GM13977 (cell line): ENCODE measurements at places on chromosomes 5 and 9.

DNA sequence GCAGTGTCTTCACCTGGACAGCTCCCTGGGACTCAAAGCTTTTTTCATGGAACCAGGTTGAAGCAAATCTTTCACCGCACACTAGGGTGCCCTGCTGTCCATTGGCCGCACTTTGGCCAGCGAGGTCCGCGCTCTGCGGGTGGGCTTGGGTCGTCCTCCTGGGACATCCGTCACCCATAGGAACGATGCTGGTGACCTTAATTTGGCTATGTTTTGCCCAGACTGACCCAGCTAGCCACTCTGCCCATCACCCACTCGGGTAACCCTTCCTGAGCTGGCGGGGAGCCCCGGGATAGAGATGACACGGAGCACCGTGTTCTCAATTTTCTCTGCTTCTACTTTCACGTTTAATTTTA is 25.9 kb downstream of the ZDHHC11B start:
- DNase-seq: no peak

DNA sequence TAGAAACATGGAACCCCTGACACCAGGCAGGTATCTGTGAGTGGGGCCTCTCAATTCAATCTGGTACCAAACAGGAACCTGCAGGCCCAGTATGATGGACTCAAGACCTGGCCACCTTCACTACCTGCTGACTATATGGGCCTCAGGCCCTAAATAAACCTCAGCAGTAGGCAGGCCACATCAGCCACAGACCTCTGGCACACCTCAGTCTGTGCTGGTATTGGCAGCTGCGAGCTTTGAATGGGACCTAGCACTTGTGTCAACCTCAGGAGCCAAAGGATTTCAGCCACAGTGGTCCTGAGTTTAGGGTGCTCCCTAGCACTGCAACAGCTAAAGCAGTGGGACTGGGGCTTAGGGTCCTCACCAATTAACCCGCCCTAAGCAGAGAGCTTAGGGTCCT is 325.5 kb downstream of the ZNF608 start:
- no peak for DNase-seq

DNA sequence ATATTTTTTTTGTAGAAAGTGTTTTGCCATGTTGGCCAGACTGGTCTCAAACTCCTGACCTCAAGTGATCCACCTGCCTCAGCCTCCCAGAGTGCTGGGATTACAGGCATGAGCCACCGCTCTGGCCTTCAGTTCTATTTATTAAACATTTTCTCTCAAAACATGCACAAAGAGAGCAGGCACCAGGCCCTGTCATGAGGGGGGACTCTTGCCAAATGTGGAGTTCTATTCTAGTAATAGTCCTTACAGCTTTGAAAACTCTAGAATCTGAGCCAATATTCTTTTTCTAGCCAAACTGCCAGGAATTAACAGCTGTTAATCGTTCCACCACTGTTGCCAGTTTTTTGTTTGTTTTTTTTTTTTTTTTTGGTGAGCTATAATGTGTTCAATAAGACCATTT is 124.6 kb downstream of the TARS1 start:
- DNase-seq: no peak

DNA sequence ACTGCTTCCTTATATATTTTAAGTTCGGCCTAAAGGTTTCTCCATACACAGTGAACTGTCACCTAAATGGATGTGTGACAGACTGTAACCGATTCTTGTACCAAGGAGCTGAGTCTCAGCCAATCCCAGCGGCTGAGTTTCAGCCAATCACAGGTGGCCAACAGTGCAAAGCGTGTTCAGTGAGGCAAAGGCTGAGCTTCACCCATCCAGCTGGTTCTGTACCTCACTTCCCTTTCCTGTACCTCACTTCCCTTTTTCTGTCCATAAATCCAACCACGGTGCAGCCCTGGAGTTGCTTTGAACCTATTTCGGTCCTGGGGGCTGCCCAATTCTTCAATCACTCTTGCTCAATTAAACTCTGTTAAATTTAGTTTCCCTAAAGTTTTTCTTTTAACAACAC is 15.7 kb upstream of the TBC1D9B start:
- DNase-seq: no peak

DNA sequence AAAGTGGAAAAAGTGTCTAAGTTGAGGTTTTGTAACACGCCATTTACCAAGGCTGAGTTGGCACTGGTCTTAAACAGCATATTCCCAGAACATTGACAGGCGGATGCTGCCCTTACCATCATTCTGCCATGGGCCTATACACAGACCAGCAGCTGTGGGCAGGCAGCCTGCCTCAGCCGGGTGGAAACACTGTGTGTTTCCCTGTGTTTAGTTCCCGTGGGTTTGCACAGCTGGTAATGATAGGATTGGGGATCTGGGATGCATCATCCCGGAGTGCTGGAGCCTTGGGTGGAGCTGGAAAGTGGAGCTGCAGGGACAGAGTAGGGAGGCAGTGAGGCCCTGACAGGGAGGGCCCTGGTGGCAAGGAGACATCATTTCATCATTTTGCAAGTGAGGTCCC is 5.5 kb upstream of the FGD3 start:
- DNase-seq: no peak

- no peak for DNase-seq
These were observed 388.5 kb downstream of the PSAT1 start for GRCh38 chr9:78685471-78685870.

GRCh38 chr9:73577848-73578247 is 426.2 kb downstream of the ANXA1 start:
- DNase-seq: no peak

- no peak for DNase-seq
These were observed 1497.8 kb downstream of the EFNA5 start for GRCh38 chr5:106172681-106173532.

DNA sequence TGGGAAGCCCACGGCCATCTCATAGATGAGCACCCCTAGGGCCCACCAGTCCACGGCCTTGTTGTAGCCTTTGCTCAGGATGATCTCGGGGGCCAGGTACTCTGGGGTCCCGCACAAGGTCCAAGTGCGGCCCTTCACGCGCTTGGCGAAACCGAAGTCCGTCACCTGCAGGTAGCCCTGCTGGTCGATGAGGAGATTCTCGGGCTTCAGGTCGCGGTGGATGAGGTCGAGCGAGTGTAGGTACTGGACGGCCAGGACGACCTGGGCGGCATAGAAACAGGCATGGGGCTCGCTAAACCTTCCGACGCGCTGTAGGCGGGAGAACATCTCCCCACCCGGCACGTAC is 558 bp downstream of the PRKACG start:
- no peak for DNase-seq

DNA sequence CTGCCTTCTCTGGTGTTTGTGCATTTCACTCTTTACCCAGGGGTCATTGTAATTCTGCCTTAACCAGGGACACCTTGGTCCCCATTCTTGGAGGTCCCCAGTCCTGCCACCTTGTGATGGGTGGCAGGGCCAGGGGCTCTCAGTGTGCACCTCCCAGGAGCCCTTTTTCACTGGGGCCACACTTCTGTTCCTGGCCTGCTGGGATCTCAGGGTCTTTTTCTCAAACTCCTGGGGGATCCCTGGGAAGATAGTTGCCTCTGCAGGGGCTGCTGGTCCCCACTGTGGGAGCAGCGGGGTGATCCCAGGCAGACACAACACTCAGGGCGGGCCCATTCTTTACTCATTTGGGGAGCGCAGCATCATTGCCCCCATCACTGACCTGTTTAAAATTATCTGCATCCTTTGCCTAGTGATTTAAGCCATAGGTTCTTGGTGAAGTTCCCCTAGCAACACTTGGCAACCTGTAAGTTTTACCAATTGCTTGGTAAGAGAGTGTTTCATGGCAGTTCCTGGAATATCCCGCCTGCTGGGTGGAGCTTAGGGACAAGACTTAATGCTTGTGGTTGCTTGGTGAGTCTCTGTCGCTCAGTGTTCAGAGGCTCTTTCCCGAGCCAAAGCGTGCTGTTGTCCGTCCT is 15.7 kb downstream of the PHF2 start:
- DNase-seq: no peak

DNA sequence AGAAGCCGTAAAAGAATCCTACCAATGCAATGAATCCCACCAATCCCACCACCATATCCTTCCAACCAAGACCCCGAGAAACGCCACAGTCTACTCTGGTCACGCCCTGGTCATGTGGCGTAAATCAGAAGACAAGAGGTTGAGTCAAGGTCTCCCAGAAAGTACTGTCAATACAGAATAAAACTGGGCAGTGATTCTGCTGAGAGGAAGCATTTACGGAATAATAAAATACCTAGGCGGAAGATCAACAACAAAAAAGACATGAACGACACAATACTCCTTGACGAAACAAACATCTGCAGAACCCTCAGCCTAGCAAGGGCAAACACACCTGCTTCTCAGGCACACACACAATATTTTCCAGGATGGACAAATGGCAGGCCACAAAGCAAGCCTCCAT is 62.8 kb downstream of the GOLM1 start:
- DNase-seq: no peak

DNA sequence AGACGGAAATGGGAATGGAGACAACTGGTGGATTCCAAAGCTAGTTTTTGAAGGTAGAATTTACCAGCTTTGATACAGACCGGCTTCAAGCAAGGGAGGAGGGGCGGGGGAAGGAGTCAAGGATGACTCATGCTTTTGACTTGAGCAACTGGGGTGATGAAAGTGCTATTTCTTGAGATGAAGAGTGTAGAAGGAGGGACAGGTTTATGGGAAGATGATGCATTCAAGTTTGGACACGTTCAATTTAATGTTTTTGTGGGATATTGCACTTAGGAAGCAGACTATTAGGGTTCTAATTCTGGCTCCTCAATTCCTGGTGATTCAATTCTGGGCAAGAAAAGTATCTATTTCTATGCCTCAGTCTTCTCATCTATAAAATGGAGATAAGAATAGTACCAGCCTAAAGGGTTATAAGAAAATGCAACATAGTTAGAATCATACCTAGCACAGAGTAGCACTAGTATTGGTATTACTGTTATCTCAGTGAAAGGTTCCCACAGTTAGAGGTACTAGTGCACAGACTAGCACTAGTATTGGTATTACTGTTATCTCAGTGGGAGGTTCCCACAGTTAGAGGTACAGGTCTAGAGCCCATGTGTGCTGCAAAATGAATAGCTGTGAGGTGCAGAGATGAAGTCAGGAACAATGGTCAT is 4.6 kb downstream of the NIPAL4 start:
- peak; percentile 60 for DNase-seq

DNA sequence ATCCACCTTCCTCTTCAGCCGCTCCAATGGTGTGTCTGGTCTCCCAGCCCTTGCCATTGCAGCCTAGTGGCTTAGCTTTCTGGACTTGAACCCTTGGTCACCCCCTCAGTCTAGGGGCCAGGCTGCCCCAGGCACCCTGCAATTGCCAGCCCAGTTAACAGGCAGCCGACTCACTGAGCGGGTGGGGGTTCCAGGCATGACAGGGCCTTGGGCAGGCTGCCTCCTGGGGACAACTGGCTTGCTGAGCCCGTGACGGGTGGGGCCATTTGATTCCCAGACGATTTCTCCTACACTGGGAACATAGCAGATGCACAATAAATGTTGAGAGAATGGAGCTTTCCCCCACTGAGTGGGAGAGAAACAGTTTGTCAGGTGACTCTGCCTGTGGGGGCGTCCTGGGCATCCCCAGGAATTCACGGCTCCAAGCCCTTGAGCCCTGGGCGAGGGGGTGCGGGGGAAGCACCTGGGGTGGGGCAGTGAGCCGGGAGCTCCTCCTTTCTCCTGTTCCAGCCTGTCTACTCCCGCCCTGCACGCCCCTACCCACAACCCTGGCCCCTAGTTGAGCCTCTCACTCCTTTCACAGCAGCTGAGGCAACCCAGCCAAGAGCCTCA is 12.6 kb upstream of the AQP7 start:
- no peak for DNase-seq

DNA sequence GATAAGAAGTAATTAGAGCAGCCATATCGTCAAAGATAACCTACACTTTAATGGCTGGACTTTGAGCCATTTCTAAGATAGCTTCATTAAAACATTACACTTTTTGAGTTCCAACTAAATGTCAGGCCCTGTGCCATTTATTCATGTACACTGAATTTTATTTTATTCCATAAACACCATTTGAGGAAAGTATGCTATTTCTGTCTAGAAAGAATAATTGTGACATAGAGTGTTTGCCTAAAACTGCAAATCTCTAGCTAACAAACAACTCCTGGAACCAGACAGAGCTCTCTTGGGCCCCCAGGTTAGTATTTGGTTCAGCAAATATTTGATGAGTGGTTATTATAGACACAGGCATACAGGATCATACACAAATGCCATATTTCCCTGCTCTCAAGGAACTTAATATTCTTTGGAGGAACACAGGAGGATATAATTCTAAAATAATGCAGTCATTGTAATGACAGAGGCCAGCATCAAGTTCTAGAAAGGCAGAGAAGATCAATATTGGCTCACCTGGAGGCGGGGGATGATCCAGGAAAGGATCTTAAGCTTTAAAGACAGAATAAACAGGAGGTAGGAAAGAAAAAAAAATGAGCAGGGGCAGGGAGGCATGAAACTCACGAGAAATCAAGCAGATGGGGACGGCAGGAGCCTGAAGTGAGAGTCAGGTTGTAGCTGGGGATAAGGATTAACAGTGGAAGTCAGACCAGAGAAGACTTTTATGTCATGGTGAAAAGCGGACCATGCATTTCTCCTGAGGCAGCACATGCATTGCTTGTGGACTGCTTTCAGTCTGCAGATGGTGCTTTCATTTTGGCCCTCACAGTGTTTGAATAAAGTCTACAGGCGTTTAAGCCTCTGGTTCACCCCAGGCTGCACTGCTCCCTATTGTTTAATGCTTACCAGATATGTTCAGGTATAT is 127.7 kb downstream of the GCNT1 start:
- DNase-seq: no peak

DNA sequence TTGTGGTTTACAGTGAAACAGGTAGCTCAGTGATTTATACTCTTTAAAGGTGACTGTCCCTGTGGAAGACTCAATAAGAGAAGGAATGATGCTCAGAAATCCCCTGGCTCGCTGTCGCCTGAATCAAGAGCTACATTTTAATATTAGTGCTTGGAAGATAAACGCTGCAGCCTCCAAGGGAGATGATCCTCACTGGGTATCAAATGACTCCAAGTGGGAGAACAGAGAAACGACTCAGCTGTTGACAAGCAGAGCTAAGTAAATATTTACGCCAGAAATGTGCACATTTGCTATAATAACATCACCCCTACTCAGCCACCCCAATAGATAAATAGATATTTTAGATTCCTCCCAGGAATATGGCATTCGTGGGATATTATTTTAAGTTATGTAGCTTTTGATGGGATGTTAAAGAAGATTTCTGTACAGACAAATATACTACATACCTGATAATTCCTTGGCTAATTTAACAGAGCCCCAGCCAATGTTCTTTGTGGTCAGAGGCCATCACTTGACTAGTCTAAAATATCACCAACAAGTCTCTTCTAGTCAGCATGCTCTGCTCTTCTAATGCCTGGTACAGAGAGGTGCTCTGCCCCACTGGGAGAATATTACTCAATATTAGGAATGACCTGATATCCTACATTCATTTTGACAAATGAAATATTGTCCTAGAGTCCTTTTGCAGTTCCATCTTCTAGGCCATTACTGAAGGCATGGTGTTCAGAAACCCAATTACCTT is 18.3 kb upstream of the CCDC192 start:
- DNase-seq: no peak

- DNase-seq: no peak
These were observed 253.8 kb downstream of the EBF1 start for GRCh38 chr5:158845941-158846340.
